Nephron progenitor cell (in vitro differentiated cells): ENCODE measurements at places on chromosomes 4 and X.

DNA sequence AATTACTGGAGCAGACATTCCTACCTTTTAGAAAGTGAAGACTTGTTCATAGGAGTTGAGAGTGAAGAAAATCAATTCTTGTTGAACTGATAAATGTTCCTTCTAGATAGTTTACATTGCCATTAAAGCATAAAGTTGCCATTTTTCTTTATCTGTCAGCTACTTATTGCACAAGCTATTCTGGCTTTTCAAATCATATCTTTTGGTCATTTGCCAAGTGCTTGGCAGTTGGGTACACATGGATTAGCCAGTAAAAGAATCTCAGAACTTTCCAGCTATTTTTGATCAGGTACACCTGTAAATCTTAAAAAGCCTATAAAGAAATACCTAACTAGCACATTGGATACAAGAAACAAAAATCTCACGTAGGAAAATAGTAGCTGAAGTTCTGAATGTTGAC lies 56.4 kb upstream of the PNPLA4 start:
- no peak for DNase-seq

- no peak for DNase-seq
Observed at GRCh38 chr4:186019269-186019668, 49.7 kb upstream of the TLR3 start.

DNA sequence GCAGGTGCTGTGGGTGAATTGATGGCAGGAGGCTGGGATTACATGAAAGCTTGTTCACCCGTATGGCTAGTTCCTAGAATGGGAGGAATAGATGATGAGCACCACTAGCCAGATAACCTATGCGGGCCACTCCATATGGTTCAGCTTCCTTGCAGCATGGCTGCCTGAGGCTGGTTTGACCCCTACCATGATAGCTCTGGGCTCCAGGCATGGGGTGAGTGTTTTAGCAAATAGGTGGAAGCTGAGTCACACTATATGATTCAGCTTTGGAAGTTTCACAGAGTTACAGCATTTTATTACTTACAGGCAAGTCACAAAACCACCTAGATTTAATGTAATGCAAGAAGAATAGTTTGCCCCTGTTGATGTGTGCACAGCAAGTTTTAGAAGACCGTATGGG lies 603.2 kb downstream of the STIM2 start:
- DNase-seq = no peak

DNA sequence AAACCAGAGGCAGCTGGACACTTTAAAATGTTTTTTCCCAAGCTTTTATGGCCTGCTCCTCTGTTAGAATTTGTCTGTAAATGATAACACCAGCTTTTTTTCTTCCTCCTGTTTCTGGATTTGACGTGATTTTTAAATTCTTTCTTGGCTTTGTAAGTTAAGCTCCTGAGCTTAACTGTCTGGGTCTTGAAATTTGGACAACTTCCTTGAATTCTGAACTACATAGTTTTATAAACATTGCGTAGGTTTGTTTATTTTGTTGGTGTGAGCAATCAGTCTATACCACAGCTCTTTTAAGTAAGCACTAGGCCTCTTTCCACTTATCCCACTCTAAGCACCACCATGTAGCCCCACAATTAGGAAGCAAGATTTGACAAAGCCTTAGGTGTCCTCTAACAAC lies 144.4 kb upstream of the GUCY1A1 start:
- no peak for DNase-seq

DNA sequence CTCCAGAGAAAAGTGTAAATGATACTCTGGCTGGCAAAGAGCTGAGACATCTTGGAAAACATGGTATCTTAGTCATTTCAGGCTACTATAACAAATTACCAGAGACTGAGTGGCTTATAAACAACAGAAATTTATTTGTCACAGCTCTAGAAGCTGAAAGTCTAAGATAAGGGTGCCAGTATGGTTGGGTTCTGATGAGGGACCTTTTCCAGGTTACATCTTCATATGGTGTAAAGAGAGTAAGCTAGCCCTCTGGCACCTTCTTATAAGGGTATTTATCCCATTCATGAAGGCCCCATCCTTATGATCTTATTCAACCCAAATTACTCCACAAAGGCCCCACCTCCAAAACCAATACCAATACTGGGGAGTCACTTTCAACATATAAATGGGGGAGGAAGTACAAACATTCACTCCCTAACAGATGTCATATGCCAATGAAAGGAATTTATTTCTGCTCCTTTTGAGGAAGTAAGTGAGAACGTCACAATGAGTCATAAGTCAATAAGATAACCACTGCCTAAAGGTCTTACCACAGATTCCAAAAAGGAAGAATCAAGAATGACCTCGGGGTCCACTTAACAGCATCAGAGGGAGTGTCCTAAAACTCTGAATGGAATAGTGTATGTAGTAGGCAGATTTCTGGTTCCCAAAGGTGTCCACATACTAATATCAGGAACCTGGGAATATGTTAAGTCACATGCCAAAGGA lies 246.6 kb downstream of the OPHN1 start:
- DNase-seq = no peak

GRCh38 chrX:33014949-33015348 lies 196.4 kb downstream of the DMD start:
- DNase-seq = no peak

DNA sequence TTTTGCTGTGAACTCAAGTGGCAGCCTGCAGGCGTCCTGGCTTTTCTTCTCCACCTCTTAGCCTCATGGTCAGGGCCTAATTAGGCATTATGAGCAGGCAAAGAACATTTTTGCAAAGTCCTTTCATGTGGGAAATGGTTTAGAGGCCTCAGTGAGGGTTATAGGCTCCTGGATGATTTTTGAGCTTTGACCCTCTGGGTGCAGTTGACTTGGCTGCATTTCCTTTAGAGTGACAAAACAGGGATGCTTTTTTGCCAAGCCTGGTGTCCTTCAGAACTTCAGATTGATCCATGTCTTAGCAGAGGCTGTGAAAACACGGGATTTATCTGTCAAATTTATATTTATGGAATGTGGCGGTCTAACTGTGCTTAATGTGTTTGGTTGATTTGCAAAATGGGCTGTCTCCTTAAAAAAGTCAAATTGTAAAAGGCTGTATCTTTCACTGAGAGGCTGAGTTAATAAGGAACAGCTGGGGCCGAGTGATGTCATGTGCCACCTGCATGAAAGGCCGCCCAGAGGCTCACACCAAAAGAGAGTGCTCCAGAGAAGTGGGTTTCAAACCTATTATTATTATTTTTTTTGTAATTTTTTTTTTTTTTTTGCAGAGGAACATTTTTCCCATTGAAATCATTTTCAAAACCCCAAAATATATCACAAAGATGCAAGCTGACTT lies 192.2 kb upstream of the ARX start:
- no peak for DNase-seq

DNA sequence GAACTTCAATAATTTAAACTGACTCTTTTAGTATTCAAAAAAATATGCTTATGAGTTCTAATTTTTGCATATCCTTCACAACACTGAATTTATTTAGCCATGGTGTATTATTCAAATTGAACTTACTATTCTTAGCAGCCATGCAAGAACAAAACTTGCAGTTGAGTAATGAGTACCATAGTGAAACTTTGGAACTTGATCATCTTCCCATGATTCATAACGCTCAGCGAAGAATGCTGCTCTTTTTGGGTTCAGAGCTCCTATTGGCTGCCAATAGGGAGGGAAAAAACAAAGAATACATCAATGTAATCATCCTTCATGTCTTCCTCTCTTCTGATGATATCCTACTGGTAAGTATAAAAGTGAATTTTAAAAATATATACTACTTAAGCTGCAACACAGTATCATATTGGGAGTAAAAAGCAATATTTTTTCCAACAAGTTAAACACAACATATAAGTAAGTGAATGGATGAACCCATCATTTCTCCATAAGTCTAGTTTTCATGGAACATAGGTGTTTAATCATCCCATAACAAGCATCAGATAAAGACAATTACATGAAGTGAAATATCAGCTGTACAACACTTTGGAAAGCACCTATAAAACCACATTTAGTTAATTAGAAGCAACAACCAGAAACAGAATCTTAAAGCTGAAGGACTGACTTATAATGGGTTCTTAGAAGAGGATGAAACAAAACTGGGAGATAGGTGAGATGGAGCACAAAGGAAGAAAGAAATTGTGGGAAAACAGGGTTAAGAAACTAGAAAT lies 145.2 kb upstream of the MAB21L2 start:
- DNase-seq = no peak

GRCh38 chr4:26574563-26574962 lies 9.3 kb upstream of the TBC1D19 start:
- DNase-seq = no peak

DNA sequence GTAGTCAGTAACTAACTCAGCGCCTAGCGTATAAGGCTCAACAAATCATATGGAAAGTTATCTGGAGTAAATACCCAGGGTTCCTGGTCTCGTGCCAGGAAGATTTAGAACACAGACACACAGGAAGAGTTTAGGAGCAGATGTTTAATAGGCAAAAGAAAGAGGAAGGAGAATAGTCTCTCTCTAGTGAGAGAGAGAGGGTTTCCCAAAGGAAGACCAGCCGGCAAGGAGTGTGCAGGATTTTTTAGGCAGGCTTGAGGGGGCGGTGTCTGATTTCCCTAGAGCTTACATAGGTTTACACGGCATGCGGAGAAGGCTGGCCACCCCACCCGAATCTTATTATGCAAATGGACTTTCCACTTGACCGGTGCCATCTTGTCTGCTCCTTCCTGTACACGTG lies 284.0 kb upstream of the FRG1 start:
- DNase-seq = no peak

GRCh38 chr4:186881521-186882220 lies 158.0 kb upstream of the FAT1 start:
- no peak for DNase-seq

- no peak for DNase-seq
Observed at GRCh38 chrX:97119474-97120109, 235.9 kb downstream of the RPA4 start.

DNA sequence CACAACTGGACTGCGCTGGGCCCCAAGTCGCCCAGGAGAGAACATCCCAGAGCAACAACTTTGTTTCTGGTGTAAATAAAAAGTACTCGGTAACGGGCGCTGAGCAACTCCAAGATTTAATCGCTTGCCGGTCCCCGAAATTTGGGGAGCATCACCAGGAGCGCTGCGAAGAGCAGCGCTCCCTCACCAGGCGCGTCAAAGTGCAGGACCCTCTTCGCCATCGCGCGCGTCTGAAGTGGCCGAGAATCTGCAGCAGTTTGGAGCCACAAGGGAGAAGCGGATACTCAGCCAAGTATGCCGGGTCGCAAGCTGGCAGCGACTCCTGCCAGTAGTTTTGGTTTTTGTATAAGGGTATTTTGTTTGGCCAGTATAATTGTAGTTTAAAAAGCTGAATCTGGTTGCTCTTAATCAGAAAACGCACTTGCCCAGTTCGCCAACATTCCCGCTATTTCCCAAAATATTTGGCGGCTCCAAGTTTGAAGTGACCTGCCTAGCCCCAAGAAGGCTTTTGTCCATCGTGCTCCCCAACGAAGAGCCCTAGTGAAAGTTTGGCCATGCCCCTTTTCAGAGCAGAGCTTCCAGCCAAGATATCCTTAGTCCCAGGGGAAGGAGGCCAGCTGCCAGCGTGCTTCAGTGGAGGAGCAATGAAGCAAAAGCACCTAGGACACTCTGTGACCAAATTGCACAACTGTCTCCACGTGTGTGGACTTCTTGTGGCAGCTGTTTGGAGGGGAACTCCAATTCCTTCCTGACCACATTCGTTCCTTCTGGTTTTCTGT lies 557 bp upstream of the KDR start:
- DNase-seq = peak; percentile 28
